ENCODE measurements at places on chromosomes 4 and X.

DNA sequence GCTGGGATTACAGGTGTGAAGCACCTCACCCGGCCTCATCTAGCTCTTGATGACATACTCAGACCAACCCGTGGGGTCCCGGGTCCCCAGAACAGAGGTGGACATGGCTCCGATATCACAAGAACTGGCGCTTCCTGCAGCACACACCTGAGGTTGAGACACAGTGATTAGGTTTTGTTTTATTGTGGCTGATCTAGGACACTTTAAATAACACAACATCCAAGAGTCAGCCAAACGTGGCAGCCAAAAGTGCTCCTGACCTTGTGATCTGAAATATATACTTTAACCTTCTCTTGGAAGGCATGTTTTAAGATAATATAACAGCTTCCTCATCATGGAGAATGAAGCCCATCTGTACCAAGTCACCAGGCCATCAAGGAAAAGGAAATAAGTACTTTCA, 198.9 kb downstream of the DHRSX start:
- DNase-seq, result no peak

GRCh38 chr4:177986236-177986635, 544.0 kb upstream of the AGA start:
- no peak for DNase-seq

GRCh38 chrX:115233497-115234455, at the start of gene LRCH2:
TSS of gene LRCH2 (minus strand) at chrX:115234096. CDS start at chrX:115234041, 55 bp downstream.
- DNase-seq, result peak; percentile 76

DNA sequence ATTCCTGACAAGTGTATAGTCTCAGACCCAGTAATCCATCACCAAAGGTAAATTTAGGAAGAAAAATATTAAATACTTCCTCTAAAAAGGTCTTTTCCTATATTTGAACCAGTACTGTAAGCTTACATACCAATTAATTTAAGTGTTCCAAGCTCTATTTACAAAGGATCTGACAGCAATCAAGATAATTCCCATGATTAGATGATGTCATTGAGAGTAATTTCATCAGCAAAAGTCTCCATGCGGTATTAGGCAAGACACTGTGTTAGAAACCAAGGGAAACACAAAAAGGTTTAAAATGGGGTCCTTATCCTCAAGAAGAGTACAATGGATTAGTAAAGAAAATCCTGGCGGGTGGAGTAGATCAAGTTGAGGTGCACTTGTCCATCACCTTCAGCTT, 198.5 kb downstream of the PRDM5 start:
- DNase-seq, result no peak

- peak; percentile 58 for DNase-seq
Measured at GRCh38 chr4:3442959-3443749, 1.4 kb downstream of the HGFAC start.

GRCh38 chr4:153095448-153096204, 108.6 kb upstream of the TRIM2 start:
- DNase-seq, result no peak

- no peak for DNase-seq
Measured at GRCh38 chrX:148380107-148380506, 120.3 kb upstream of the AFF2 start.

DNA sequence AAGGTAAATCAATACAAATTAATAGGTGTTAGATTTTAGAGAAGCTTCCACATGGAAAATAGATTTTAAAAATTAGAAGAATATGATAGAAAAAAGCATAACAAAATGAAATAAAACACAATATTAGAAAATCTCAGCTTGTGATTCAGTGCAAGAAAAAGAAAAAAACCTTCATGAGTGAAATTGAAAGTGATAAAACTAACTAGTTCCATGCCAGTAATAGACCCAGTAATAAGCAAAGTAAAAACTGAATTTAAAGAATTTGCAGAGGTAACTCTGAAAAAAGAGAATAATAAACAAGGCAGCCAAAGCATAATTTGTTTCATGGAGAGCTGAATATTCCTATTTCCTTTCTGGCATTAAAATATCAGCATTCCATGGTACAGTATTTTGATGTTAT, 174.3 kb upstream of the TENM3 start:
- no peak for DNase-seq

- DNase-seq, result no peak
Measured at GRCh38 chr4:135114079-135114478, 912.5 kb upstream of the PABPC4L start.

DNA sequence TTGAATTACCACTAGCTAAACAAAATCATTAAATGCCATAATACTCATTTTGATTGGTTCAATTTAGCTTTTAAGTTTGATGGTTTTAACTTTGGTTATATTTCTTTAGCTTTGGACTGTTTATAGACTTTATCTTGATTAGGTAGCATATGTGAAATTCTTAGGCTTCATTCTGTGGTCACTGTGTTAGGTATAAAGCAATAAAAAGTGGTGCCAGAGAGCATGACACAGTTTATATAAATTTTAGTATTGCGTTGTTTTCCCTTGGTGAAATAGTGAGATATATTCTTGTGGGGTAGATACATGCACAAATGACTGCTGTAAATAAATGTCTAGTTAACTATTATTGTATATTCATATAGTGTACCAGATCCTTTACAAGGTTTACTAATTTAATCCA, 474.2 kb upstream of the GRID2 start:
- no peak for DNase-seq

- DNase-seq, result no peak
Measured at GRCh38 chr4:78735697-78736096, 40.5 kb upstream of the BMP2K start.

- DNase-seq, result no peak
Measured at GRCh38 chrX:45191820-45192409, 8.8 kb downstream of the DIPK2B start.

DNA sequence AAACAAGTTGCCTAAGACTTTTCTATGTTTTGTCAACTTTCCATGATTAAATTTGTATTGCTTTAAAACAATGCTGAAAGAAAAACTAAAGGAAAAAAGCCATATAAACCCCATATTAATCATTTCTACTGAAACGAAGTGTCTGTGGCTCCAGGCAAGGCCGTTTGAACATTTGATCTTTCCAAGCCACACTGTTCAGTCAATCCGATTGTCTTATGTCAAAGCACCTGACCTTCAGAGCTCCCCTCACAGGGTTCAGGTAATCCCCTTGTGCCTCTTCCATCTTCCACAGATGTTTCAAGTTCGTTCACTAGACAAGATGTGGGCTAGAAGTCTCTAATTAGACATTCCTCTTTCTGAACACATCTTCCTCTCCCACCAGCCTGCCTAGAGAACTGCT, 177.1 kb upstream of the NUDT10 start:
- DNase-seq, result no peak

DNA sequence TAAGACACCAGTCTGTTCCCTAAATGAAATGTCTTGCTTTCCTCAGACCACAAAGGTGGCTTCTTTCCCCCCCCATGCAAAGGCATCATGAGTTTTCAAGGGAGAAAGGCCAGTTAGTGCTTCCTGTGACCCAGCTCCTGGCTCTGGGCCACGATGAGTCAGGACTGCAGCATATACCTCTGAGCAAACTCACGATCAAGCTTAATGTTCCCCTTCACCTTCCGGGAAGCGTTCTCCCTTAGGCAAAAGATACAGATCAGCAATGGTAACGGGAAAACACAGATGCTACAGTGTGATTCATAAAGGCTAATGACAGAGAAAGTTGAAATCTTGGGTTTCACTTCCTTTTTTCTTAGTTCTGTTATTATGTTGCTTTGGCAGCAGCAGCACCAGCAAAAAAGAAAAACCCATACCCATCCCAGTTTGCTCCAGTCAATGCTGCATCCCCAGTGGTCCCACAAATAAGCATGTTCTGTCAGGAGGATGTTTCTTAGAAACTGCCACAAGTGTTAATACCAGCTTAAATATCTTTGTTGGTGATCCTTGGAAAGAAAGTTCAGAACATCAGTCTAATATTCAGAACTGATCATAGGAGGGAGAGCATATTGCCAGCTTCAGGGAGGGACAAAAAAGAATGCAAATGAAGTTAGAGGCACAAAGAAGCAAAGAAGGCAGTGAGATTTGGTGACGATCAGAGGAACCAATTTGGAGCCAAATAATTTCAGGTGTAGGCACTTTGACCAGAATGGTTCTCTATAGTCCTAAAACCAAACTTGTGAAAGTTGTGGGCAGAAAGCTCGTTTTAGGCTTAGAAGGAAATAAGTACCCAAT, 41.2 kb downstream of the LONRF3 start:
- peak; percentile 27 for DNase-seq

DNA sequence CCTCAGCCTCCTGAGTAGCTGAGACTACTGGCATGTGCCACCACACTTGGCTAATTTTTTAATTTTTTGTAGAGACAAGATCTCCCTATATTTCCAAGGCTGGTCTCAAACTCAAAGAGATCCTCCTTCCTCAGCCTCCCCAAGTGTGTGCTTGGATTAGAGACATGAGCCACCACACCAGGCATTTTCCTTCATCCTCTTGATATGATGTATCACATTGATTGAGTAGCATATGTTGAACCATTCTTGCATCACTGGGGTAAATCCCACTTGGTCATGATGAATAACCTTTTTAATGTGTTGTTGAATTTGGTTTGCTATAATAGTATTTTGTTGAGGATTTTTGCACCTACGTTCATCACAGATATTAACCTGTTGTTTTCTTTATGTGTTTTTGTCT, 24.2 kb upstream of the PPM1K start:
- no peak for DNase-seq

Data from muscle of back (tissue), 13 donors.